Activated CD8-positive, alpha-beta T cell treated with anti-CD3 and anti-CD28 coated beads, Interleukin-2, amount 10 ng/mL, durations not matched to agents 7 days and 5 days (primary cell): ENCODE measurements at places on chromosomes 2 and 18. TPM values are rescaled to one million over a fixed set of nuclear protein-coding genes. Genes with fewer than 3 reads are reported as not detected.

Gene C2orf80
- not detected for total RNA-seq

Gene CD302
- total RNA-seq: 0.08 TPM

- DNase-seq: no peak
Observed at GRCh38 chr2:55419233-55419678, 400 bp downstream of the CCDC88A start.

Gene UPP2
- not detected for total RNA-seq

- no peak for DNase-seq
Observed at GRCh38 chr2:102435741-102436140, 12.8 kb downstream of the IL18RAP start.

GRCh38 chr2:145273840-145274239 is 753.9 kb upstream of the ZEB2 start:
- no peak for DNase-seq

DNA sequence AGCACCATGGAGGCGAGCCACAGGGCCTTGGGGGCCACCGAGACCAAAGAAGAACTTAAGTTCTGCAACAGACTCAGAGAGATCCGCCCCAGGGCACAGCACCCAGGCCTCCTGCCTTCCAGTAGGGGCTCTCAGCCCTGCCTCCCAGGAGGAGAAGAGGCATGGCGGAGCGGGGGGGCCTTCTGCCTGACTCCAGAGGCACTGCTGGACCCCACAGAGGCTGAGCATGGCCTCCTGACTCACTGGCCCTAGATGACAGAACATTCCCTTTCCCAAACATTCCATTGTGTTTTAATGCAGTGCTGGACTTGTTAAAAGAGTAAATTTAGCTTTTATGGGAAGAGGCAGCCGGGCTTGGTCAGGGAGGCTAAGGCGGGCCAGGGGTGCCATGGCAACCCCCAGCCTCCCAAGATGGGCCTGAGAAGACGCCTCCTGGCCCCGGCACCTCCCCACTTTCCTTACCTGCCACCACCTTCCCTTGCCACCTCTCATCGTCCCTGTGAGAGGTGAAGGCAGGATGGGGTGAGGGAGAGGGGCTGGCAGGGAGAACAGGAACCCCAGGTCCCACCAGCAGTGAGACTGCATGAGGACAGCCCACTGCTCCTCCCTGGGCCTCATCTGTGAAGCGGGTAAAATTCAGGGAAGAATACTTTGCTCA is 65.4 kb downstream of the SMAD7 start:
- no peak for DNase-seq

- no peak for DNase-seq
Observed at GRCh38 chr2:218079943-218080913, 11.2 kb downstream of the RUFY4 start.

GRCh38 chr2:16911746-16912145 is 246.1 kb upstream of the CYRIA start:
- no peak for DNase-seq

DNA sequence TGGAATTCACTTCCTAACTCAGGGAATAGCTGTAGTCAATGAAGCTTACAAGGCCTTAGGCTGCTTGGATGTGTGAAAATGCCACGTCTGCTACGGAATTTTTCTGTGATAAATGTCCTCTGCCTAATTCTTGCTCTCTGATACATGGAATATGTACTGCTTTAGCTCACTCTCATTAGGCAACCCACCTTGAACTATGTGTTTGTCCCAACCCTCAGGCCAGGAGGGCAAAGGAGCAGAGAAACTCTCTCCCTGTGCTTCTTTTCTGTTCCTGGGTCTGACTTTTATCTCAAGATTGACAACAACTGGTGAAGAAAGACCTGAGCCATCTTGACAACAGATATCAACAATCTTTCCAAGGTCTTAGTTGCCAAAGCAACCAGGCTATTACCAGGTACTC is 143.9 kb downstream of the GCA start:
- no peak for DNase-seq

DNA sequence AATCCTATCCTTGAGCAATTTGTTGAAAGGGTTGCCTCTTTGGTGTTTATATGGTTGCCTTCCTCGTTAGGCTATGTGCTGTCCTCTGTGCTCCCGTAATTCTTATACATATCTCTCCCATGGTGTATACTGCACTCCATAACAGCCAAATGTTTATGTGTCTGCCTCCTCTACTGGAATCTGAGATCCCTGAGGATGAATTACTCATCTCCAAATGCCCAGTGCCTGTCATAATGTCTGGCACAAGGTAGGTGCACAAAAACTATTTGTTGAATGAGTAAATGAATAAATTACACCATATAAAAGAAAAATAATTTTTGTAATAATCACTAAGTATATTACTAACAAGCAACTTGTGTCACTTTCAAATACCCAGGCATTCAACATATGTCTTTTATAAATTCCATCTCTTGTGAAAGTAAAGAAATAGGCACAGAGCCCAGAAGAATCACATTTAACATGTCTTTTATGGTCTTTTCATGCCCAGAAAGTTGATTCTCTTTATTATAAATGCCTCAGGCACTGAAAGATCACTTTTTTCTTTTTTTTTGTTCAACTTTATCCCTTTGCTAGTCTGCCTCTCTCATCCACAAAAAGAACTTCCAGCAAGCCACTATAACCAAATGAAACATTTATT is 164.9 kb downstream of the CCDC148 start:
- no peak for DNase-seq

Gene SLC9A4
- total RNA-seq: 0.08 TPM

- no peak for DNase-seq
Observed at GRCh38 chr2:144848423-144848822, 328.5 kb upstream of the ZEB2 start.

Gene LHCGR
- total RNA-seq: not detected

Gene OSBPL6
- 0.16 TPM for total RNA-seq

Gene TNFAIP6
- not detected for total RNA-seq

GRCh38 chr2:172288603-172289002 is 138.8 kb upstream of the ITGA6 start:
- DNase-seq: no peak

DNA sequence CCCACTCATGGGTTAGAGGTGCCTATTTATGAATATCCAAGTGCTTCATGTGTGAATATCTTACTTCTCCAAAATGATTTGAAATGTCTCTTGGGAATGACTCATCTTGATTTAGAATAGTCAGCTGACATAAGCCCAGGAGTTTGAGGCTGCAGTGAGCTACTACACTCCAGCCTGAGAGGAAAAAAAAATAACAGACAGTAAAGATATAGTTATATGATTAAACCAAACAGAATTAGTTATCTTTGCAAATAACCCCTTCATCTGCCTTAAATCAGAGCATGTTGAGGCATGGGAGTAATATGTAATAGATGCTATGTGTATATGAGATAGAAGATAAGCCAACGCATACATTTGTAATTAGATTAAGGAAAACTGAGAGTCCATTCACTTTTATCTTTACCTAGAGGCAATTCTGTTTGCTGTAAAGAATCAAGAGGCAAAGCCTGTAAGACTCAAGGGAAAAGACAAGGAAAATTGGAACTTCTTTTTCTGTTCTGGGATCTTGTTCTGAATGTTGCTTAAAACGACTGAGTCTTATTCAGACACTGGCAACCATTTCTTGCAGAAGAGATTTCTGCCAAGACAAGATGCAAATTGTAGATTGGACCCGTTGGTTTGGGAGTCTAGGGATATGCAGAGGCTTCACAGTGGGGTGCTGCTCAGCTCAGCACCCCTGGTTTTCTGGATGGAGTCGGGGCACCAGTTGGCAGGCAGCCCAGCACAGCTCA is 104.4 kb downstream of the LIPG start:
- DNase-seq: no peak

DNA sequence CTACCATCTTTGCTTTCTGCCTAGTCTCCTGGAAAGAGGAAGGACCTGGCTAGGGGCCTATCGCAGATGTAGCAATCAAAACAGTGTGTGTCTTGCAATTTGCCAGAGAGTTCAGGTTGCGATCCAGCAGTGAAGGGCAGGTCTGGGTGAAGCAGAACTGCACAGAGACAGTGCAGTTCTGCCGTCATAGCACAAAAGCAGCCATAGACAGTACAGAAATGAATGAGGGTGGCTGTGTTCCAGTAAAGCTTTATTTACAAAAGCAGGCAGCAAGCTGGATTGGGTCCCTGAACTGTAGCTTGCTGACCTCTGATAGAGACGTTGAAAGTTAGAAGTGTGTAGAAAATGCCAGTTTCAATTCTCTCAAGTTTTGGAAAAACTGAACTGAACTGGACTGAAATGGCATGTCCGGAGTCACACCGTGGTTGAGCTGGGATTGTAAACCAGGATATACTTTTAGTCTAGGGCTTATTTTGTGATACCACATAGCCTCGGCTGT is 186.8 kb downstream of the LTBP1 start:
- DNase-seq: no peak

DNA sequence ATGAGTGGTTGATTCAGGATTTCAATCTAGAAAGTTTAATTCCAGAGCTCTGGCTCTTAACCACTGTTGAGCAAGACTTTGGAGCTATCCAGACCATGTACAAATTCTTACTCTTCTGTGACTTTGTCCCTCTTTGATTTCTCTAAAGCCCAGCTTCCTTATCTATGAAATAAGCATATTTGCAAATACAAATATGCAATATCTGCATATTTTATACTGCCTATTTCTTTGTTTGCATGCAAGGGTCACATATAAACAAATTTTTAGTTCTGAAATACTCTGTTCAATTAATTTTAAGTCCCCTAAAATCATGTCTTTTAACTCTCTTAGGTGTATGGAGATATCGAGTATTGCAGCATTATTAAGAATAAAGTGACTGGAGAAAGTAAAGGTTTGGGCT is 5.5 kb downstream of the RBM45 start:
- DNase-seq: no peak

GRCh38 chr2:197997083-197997541 is 192.7 kb downstream of the PLCL1 start:
- DNase-seq: no peak

Gene SOS1
- 243 TPM for total RNA-seq

GRCh38 chr2:190455358-190456095 is 47.4 kb downstream of the MFSD6 start:
- no peak for DNase-seq

Gene NMUR1
- total RNA-seq: 0.95 TPM

GRCh38 chr2:79901161-79901560 is 388.3 kb downstream of the CTNNA2 start:
- DNase-seq: no peak

GRCh38 chr2:126715111-126715510 is 59.2 kb downstream of the GYPC start:
- DNase-seq: peak; percentile 12
